ENCODE measurements at places on chromosomes 6 and 20.

DNA sequence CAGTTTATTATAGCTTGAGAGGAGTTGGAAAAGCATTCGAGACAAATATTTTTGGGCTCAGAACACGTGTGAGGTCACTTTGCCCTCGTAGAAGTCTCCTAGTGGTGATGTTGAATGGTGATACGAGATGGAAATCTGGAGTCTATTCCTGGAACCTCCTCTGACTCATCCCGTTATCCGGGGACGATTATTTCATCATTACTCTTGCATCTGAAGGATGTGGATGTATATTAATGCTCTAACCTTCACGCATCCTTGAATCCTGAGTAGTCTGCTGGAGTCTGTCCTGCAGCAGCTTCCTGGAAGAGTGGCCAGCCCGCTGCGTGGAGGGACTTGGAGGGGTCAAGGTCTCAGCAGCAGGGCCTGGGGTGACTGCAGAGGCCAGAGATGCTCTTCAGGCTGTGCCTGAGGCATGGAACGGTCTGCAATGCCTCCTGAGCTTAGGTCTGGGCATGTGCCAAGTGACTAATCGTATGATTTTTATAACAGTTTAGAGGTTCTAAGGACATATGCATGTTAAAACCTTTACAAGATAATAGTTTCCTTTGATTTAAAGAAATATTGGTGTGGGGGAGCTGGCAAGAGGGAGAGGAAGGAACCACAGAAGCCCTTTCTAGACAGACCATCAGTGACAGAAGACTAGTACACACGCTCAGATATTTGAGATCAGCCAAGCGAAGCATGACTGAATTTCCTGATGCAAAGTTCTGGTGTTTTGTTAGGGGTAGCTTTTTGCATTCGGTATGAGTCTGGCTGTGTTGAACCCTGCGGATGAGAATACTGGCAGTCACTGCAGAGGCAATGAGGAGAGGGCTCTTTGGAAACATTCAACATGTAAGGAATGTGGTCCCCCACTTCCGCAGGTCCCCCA, 400.2 kb downstream of the QKI start:
- DNase-seq = no peak

- no peak for DNase-seq
Measured at GRCh38 chr6:107732461-107732860, 91.7 kb downstream of the SCML4 start.

GRCh38 chr6:129671442-129672340, 38.3 kb downstream of the ARHGAP18 start:
- peak; percentile 64 for DNase-seq

GRCh38 chr6:166637812-166638572, 10.9 kb upstream of the RPS6KA2 start:
- no peak for DNase-seq

GRCh38 chr20:3563548-3564177, 92.8 kb downstream of the ATRN start:
- DNase-seq = peak; percentile 61

GRCh38 chr6:139572001-139572400, 197.6 kb upstream of the CITED2 start:
- no peak for DNase-seq

- no peak for DNase-seq
Measured at GRCh38 chr20:41462372-41463161, 95.9 kb upstream of the EMILIN3 start.

- DNase-seq = no peak
Measured at GRCh38 chr20:19890445-19891051, 126.6 kb upstream of the NAA20 start.

- no peak for DNase-seq
Measured at GRCh38 chr6:133889557-133890403, 867 bp downstream of the TCF21 start.

- DNase-seq = no peak
Measured at GRCh38 chr6:32517654-32518445, 12.2 kb downstream of the HLA-DRB5 start.

- no peak for DNase-seq
Measured at GRCh38 chr20:47680804-47681529, 104.3 kb downstream of the SULF2 start.

DNA sequence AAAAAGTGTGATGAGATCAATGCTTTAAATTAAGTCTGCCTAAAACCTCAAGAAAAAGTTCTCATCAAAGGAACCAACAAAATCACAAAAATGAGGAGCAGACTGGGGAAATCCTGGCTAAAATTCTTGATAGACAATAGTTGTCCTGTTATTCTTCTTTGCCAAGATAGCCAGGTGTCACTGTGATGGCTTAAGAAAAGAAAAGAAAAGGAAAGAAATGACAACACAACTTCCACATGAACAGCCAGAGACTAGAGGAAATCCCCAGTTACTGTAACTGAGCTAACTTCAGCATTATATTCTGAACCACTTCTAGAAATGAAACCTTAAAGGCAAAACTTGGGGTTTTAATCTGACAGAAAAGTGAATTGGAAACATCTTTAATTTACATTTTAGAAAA, 129.6 kb downstream of the CD24 start:
- DNase-seq = no peak

DNA sequence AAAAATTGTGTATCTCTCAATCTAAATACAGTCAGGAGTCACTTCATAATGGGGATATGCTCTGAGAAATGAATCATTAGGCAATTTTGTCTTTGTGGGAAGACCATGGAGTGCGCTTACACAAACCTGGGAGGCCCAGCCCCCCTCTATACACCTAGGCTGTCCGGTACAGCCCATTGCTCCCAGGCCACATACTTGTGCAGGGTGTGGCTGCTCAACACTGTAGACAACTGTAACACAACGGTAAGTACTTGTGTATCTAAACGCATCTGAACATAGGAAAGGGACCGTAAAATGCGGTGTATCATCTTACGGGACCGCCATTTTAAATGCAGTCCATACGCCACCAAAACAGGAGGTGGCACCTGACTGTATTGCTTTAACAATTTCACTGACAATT, 58.0 kb upstream of the FRMD1 start:
- DNase-seq = no peak

DNA sequence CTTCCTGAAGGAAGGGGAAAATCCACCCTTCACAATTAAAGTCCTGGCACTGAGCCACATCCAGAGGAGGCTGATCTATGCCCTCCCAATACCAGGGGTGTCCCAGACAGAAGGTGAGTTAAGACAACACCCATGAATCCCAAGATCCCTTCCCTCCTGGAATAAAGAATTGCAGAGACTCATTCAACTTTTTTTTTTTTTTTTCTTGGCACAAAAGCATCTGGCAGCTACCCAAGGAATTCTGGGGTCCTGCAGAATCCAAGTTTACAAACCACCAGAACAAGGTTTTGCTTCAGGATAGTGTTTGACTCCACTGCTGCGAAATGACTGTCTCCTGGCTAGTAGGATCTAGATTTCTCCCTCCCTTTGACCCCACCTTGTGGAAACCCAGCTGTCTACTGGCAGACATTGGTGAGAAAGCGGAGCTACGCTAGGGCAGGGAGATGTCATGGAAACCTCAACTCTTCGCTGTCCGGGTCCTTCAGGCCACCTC, 37.4 kb downstream of the JAG1 start:
- DNase-seq = no peak

GRCh38 chr6:42727087-42727611, 4.8 kb upstream of the PRPH2 start:
- DNase-seq = peak; percentile 5

DNA sequence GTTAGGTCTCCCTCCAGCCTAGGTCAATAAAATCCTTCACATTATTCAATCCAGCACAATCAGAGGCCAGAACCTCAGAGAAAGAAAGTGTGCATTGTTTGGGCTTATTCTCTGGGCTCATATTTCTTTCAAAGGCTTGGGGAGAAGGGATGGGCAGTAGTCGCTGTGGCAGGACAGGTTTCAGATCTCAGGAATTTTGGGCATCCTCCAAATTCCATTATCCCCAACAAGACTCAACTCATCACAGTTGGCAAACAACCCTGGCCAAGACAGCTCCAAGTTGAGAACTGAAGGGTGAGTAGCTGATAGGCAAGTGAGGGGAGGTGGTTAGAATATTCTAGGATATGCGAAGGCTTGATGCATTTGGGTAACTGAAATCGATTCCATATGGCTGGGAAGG, 27.2 kb upstream of the CHD6 start:
- DNase-seq = no peak

DNA sequence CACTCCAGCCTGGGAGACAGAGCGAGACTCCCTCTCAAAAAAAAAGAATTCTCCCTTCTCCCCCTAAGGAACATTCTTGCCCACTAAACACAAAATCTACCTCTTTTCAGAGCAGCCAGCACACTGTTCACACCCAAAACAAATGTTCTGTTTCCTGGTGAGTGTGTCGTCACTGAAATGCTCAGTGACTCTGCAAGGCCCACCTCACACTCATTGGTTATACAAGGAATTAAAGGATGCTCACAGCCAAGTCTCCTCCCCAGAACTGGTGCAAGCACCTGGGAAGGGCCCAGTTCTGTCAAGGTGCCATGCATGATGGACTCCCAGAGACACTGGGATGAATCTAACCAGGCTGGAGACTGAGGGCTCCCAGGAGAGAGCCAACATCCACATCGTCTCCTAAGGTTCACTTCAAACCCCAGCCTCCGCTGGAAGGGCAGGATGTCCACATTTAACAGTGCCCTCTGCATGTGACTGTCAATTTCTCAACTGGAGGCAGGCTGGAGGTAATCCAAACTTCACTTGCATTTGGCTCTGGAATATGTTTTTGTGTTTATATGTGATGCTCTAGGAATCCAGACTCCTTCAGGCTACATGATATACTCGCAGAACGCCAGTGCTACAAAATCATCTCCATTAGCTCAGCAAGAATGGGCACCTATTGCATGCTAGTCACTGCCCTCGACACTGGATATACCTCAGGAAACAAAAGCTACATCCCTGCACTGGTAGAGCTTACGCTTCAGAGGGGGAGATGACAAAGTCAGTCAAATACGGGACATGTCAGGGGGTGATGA, 7.1 kb downstream of the RRBP1 start:
- DNase-seq = no peak

GRCh38 chr6:90293319-90293953, 3.2 kb downstream of the BACH2 start:
- DNase-seq = no peak

DNA sequence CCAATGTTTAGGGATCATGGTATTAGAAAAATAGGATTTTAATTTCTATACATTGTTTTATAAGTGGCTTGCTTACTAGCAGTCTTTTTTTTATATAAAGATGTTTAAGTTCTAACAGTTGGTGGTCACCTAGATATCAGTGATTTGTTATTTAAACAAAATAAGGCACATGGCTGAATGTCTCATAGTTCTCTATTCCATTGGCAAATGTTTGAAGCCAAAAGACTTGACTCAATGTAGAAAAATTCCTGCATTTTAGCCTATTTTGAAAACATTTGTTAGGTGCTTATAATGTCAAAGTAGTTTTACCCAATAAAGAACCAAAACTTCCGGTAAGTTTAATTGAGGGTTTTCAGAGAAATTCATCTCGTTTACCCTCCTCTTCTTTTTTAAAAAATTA, 26.8 kb downstream of the MAPK14 start:
- no peak for DNase-seq

- no peak for DNase-seq
Measured at GRCh38 chr6:35073211-35073610, 67.9 kb downstream of the TCP11 start.

- DNase-seq = no peak
Measured at GRCh38 chr20:45347936-45348778, at the start of gene SDC4. Gene SDC4 (minus strand): TSS chr20:45348424. CDS start chr20:45348384, 40 bp downstream.

DNA sequence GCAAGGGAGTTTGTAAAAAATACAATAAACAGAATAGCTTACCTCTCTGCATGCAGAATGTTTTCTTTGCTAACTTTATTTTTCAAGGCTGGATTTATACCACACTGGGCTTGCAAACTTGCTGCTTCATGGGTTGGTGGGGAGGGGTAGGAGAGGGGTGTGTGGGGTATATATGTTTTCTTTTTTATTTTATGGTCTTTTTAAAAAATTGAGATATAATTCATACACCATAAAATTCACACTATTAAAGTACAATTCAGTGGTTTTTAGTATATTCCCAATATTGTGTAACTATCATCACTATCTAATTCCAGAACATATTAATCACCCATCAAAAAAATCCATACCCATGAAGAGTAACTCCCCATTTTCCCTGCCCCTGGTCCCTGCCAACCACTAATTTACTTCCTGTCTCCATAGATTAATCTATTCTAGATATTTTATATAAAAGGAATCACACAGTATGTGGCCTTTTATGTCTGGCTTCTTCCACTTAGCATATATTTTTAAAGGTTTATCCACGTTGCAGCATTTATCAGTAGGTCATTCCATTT, 14.3 kb upstream of the TRPC4AP start:
- DNase-seq = no peak

DNA sequence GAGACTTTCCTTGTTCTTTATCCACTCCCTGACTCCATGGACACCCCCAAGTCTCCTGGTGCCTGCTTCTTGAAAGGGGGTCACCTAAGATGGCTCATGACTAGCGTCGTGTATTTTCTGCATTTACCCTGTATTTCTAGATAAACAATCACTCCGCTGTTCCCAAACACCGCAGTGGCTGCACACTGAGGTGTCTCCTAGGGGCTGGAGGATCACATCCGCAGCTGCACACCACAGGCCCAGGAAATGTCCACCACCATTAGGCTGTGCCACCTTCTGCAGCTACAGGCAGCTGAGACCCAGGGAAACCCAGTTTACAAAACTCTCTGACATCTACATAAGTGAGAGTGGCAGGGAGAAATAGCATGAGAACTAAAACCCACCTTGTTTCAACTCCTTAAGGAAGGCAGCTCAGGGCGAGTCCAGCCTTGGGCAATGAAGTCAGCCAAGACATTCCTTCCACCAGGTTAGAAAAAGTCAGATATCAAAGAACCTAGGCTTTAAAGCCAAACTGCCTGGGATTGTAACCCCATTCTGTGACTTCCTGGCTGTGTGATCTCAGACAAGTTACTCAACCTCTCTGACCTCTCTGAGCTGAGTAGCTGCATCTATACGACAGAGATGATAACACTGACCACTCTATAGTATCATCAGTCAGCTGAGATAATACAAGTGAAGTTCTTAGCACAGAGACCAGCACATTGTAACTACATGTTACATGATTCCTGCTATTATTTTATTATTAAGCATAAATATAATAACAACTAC, 102.2 kb downstream of the SNX5 start:
- DNase-seq = no peak

- peak; percentile 18 for DNase-seq
Measured at GRCh38 chr6:163750431-163751031, 336.0 kb downstream of the QKI start.

DNA sequence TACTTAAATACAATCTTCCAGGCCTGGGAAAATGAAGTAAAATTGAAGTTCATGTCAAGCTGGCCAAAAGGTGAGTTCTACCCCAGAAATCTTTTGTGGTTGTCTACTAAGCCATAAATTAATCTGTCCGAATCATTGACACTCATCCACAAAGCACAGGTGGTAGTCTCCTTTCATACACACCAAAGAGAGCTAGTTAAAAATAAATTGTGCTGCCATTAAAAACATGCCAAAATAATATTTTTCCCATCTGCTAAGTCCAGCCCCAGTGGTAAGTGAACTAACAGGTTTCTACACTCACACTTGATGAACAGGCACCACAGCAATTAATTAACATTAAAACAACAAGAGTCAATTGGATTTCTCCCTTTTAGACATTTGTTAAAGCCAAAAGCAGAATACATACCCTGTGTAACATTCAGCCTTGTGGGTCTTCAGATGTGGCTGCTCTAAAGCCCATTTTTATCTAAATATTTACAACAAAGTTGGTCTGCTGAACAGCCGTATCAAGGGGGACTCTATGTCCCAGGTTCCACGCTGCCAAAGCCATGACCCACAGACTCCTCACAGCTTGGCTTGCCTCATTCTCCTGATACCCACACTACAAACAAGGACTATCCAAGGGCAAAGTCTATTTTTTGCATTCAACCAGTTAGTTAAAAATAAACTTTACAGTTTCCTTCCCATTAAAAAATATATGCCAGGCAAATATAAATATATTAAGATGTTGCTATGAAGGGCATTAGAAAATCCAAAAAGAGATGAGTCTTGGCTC, 490.4 kb downstream of the BMP2 start:
- DNase-seq = no peak
